ENCODE measurements at places on chromosomes 1 and 21. TPM values are rescaled to one million over a fixed set of nuclear protein-coding genes. Genes with fewer than 3 reads are reported as not detected.

- H3K27me3 ChIP-seq = no peaks in the 10 kb centered on the region
- H3K36me3 ChIP-seq = no peaks in the 10 kb centered on the region
- H3K4me3 ChIP-seq = no peak overlapping the region
- no peak for DNase-seq
Observed at GRCh38 chr1:18536356-18536755, 55.6 kb downstream of the KLHDC7A start.

Gene PHLDA3
- total RNA-seq = 82.7 TPM

Gene SELE
- 2.5 TPM for total RNA-seq

DNA sequence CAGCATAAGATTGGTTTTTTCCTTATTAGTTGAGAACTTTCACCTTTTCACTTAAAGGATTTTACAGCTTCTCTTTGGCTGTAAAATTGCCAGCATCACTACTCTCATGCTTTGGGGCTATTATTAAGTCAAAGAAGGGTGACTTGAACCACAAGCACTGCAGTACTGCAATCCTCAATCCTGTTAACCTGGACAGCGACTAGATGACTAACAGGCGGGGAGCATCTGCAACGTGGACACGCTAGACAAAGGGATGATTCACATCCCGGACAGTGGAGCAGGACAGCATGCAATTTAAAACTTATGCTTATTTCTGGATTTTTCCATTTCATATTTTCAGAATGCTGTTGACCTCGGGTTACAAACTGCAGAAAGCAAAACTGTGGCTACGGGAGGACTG is 8.1 kb downstream of the ARV1 start:
- no peaks in the 10 kb centered on the region for H3K4me1 ChIP-seq
- no peaks in the 10 kb centered on the region for H3K36me3 ChIP-seq
- no peak overlapping the region for H3K27ac ChIP-seq
- no peak for DNase-seq
- H3K4me3 ChIP-seq = no peak overlapping the region

Gene RGS21
- total RNA-seq = not detected

- H3K27me3 ChIP-seq = no peaks in the 10 kb centered on the region
- H3K27ac ChIP-seq = no peak overlapping the region
- DNase-seq = no peak
- no peaks in the 10 kb centered on the region for H3K4me1 ChIP-seq
Observed at GRCh38 chr1:160548960-160549664, 26.1 kb upstream of the SLAMF6 start.

Gene CTH
- total RNA-seq = 8.1 TPM

DNA sequence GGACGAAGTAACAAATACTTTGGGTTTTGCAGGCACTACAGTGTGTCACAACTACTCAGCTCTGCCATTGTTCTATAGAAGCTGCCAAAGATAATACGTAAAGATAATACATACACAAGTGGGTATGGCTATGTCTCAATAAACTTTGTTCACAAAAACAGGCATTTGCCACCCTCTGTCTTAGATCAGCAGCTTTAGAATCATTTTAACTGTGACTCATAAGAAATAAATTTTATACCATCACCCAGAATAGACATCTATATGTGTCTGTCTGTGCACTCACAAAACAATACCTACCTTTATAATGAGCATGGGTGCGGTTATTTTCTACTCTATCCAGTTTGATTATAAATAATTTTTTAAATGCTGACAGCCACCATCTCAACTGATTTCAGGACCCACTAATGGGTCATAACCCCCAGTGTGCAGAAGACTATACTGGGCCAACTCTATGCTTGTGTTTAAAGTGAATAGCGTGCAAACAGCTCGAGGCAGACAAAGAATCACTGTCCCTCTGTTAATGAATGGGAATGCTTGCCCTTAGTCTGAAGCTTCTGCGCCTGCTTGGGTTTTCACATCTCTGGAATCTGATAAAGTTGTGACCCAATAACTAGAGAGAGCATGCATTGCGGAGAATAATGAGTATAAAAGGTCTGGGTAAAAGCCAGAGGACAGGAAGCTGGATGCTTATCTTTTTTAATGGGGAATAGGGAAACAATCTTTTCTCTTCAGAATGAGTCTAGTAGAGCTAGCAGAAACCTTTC is 216.2 kb downstream of the PLPP3 start:
- H3K36me3 ChIP-seq = no peaks in the 10 kb centered on the region
- no peaks in the 10 kb centered on the region for H3K27me3 ChIP-seq
- H3K27ac ChIP-seq = no peak overlapping the region
- H3K4me1 ChIP-seq = no peaks in the 10 kb centered on the region
- DNase-seq = no peak

- H3K27me3 ChIP-seq = no peaks in the 10 kb centered on the region
- no peak overlapping the region for H3K27ac ChIP-seq
- DNase-seq = no peak
- H3K36me3 ChIP-seq = no peaks in the 10 kb centered on the region
- H3K4me3 ChIP-seq = no peak overlapping the region
- H3K4me1 ChIP-seq = no peaks in the 10 kb centered on the region
Observed at GRCh38 chr1:119747451-119747850, 21.3 kb downstream of the HMGCS2 start.

Gene CHODL
- total RNA-seq = 0.32 TPM

Gene GPR89B
- 14.2 TPM for total RNA-seq

- H3K27ac ChIP-seq = no peak overlapping the region
- no peak overlapping the region for H3K4me3 ChIP-seq
- DNase-seq = no peak
- no peaks in the 10 kb centered on the region for H3K27me3 ChIP-seq
- no peaks in the 10 kb centered on the region for H3K36me3 ChIP-seq
Observed at GRCh38 chr1:116493484-116494352, 77.1 kb downstream of the CD58 start.

DNA sequence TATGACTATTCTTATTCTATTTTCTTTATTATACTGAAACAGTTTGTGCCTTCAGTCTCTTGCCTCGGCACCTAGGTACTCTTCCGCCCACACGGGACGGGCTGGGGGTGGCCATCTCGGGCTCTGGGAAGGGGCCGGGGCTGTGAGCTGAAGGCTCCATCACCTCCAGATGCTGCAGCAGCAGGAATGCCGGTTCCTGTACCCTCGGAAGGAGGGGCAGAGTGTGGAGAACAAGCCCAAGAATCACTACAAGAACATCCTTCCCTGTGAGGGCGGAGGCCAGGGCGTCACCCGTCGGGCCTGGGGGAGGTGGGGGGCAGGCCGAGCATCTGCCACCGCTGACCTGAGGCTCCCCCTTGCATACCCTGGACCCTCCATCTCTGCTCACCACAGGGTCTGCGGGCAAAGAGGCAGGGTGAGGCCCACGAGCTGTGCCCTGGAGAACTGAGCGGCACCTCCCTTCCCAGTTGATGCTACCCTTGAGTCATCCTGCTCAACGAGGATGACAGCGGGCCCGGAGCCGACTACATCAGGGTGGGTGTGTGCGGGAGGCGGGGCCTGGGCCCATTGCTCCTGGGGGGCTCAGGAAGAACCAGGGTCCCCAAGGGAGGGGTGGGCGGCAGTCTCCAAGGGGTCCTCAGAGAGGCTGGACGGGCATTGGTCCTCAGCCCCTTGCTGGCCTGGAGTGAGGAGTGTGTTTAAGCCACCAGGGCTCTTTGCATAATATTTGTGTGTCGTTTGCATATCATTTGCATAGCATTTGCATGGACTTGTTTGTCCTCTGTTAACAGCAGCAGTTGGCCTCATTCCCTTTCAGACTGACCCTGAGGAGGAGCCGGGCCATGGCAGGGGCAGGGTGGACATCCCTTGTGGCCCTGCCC is 7.5 kb downstream of the RNF223 start:
- H3K4me3 ChIP-seq = no peak overlapping the region
- H3K27ac ChIP-seq = no peak overlapping the region
- H3K36me3 ChIP-seq = no peaks in the 10 kb centered on the region
- H3K4me1 ChIP-seq = peaks cover 4% of the 10 kb centered on the region
- no peak for DNase-seq
- H3K27me3 ChIP-seq = peaks cover 92% of the 10 kb centered on the region

GRCh38 chr1:62428351-62428750 is 8.5 kb upstream of the USP1 start:
- no peaks in the 10 kb centered on the region for H3K36me3 ChIP-seq
- no peak overlapping the region for H3K27ac ChIP-seq
- H3K27me3 ChIP-seq = no peaks in the 10 kb centered on the region
- H3K4me3 ChIP-seq = no peak overlapping the region
- DNase-seq = no peak
- no peaks in the 10 kb centered on the region for H3K4me1 ChIP-seq

Gene KCTD3
- total RNA-seq = 19.8 TPM

- no peaks in the 10 kb centered on the region for H3K36me3 ChIP-seq
- H3K4me1 ChIP-seq = no peaks in the 10 kb centered on the region
- no peak overlapping the region for H3K4me3 ChIP-seq
- no peak overlapping the region for H3K27ac ChIP-seq
- DNase-seq = no peak
- H3K27me3 ChIP-seq = no peaks in the 10 kb centered on the region
Observed at GRCh38 chr21:42918291-42918690, 7.1 kb downstream of the ERVH48-1 start.

GRCh38 chr1:115118611-115119010 is 29.3 kb upstream of the TSPAN2 start:
- H3K4me3 ChIP-seq = no peak overlapping the region
- H3K4me1 ChIP-seq = no peaks in the 10 kb centered on the region
- H3K36me3 ChIP-seq = no peaks in the 10 kb centered on the region
- DNase-seq = no peak
- no peak overlapping the region for H3K27ac ChIP-seq

DNA sequence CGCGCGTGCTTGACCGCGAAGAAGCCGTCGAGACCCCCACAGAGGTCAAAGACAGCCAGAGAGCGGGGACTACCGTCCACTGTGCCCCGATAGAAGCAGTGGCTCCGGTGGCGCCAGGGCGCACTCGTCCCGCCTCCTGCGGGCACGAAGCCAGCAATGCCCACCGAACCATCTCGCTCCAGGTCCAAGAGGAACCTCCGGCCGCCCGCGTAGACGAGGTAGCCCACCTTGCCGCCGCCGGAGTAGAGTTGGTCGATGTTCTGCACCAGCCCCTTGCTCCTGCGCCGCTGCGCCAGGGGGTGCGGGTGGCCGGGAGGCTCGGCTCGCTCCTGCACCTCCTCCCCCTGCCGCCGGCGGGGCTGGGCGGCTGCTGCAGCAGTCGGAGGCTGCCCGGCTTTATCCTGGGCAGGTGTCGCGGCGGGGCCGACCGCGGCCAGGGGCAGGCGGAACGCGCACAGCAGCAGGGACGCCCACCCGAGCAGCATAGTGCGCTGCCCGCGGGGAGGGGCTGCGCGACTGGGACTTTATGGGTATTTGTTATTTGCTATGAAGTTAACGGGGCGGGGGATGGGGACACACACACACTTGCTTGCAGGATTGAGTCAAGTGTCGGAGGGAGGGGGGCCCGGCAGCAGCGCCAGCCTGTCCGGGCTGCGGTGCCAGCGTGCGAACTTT is 844 bp downstream of the ADAMTS5 start:
- H3K27me3 ChIP-seq = peaks cover 72% of the 10 kb centered on the region
- H3K4me3 ChIP-seq = peak overlapping the region; percentile 35
- H3K36me3 ChIP-seq = no peaks in the 10 kb centered on the region
- H3K27ac ChIP-seq = no peak overlapping the region

- H3K27ac ChIP-seq = peak overlapping the region; percentile 52
- peak; percentile 65 for DNase-seq
- no peaks in the 10 kb centered on the region for H3K4me1 ChIP-seq
- no peaks in the 10 kb centered on the region for H3K27me3 ChIP-seq
Observed at GRCh38 chr1:87684194-87684593, 355.5 kb downstream of the LMO4 start.

Gene PI4KB
- total RNA-seq = 54.8 TPM

DNA sequence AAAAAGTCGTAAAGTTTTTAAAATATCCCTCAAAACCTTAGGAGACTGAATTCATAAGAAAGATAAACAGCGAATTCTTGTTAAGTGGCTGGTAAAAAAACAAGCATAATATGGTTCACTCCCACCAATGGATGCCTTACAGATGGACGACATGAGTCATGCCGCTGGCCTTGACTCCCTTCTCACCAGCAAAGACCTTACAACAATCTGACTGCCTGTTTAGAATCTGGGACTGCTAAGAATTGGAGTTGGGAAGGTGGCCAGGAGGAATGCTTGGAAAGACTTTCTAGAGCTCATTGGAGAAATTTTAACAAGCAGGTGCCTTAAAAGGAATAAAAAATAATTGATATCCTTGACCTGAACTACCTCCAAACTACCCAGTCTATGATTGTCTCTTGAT is 206.9 kb upstream of the FMN2 start:
- no peak overlapping the region for H3K27ac ChIP-seq
- DNase-seq = no peak
- H3K27me3 ChIP-seq = no peaks in the 10 kb centered on the region
- no peaks in the 10 kb centered on the region for H3K36me3 ChIP-seq
- no peak overlapping the region for H3K4me3 ChIP-seq

Gene GABPB2
- total RNA-seq = 11.3 TPM

GRCh38 chr1:15952317-15953258 is 23.3 kb downstream of the ZBTB17 start:
- peak overlapping the region; percentile 79 for H3K27ac ChIP-seq
- H3K27me3 ChIP-seq = no peaks in the 10 kb centered on the region
- H3K36me3 ChIP-seq = peaks cover 7% of the 10 kb centered on the region
- peaks cover 58% of the 10 kb centered on the region for H3K4me1 ChIP-seq
- H3K4me3 ChIP-seq = no peak overlapping the region
- DNase-seq = no peak

GRCh38 chr1:227318016-227318852 is at the start of gene CDC42BPA:
Gene CDC42BPA, minus strand, starts transcription at chr1:227318492. Its CDS starts 1,310 bp downstream, at chr1:227317182.
- peak within 1 kb of the TSS; percentile 71 for H3K4me3 ChIP-seq
- no peaks in the 10 kb centered on the region for H3K36me3 ChIP-seq
- peak within 1 kb of the TSS; percentile 87 for H3K27ac ChIP-seq
- H3K27me3 ChIP-seq = no peaks in the 10 kb centered on the region
